ENCODE measurements at places on chromosomes 7 and 10.
A peak's percentile ranks its signal among the peaks of the same experiment; 100 is the strongest.

DNA sequence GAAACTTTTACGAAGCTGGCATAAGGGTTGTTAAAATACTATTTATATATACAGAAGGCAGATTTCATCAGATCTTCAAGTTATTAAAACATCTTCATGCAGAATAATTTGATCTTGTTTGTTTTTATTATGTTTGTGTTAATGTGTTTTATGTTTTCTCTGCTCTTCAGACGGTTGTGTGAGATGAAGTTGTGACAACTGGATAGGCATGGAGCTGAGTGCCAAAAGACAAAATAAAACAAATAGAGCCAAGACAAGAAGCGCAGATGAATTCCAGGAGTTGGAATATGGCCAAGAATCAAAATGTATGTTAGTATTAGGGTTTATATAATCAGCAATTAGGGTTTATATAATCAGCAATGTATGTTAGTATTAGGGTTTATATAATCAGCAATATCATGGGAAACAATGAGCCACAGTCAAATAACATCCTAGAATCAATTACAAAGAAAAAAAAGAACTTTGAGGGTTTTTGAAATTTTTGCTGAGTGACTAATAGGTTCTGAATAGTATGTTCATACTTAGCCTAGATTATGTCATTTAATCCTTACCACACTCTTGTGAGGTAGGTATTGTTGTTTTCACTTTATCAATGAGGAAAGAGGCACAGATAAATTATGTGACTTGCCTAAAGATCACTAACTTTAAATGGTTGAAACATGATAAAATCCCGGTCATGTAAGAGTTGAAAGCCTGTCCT is 488.0 kb upstream of the STEAP1 start:
- DNase-seq: no peak

DNA sequence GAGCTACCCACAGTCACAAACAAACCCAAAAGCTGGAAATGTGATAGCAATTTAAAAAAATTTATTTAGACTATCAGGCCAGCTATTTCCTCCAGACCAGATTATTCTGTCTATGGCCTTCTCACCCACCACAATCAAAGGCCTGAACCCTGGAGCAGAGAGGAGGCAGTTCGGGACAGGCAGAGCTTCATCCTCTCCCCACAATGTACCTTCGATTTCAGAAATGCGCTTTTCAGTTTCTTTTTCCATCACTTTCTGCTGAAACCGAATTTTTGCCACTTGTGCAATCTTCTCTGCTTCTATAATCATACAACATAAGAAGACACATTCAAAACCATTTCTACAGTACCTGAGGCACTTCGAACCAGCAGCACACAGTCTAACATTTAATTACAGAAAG is 29.9 kb downstream of the ERLIN1 start:
- no peak for DNase-seq

DNA sequence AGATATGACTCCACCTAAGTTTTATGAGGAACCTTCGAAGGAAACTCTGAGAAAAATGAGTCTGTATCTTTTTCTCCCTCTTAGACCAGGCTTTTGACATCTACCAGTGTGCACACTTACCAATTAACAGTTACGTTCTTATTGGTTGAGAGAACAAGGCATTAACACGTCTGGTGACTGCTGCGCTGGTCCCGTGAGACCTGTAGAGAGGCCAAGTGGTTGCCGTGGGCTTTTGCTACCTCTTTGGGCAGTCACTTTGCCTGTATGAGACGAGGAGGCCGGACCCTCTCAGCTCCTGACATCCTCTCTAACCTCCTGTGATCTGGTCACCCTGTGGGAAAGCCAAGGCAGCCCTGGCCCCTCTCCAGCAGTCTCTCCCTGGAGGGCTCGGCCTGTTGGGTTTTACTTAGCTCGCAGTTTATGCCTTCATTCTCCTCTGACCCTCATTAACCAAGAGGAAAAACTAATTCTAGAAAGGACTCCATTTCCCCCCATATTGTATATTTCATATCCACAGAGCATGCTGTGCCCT is 513.9 kb upstream of the GALNT17 start:
- peak; percentile 73 for DNase-seq

- DNase-seq: peak; percentile 26
Observed at GRCh38 chr10:74330646-74331045, 179.6 kb downstream of the ADK start.

GRCh38 chr7:18408461-18408860 is 87.1 kb upstream of the HDAC9 start:
- DNase-seq: no peak

DNA sequence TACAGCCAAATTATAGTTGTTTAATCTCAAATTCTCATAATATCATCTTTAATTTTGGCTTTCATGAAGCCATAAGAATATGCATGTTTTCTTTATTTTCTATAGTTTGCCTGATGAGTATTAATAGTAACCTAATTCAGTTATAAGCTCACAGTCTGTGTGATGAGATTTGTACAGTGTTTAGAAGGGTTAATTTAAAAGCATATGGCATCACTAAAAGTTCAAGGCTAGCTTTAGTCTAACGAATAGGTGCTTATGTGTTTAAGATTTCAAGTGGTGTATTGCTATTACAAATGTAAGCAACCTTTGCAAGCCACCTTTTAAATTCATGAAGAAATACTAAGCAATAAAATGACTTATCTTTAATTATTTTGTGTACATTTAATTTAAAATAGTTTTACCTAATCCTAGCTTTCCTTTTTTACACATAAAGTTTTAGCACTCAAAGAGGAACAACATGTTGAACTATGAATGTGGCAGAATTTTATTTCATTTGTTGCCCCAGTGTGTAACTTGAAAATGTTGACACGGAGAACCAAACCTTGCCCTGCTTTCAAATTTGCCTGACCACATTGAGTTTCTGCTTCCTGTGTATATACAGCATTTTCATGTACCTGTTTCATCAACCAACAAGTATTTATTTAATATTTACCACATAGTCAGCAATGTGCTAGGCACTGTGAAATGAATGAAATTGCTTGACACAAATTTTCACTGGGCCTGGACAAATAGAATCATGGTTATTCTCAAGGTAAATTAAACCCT is 41.5 kb downstream of the TET1 start:
- DNase-seq: no peak

DNA sequence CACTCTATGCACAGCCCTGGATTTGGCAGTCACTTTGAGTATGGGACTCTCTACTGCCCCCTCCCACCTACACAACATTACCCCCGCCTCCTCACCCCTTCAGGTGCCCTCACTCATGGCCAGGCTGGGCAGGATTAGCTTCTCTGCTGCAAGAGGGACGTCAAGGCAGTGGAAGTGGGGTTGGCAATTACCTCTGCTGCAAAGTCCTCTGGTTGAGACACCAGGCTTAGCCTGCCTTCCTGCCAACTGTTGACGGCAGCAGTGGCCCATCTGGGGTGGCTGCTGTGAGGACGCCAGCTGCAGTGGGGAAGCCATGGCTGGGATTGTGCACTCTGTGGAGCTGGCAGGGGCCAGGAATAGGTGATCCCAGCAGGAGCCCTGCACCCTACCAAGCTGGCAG is 26.7 kb downstream of the SVIL start:
- peak; percentile 43 for DNase-seq

GRCh38 chr7:47233996-47234395 is 347.9 kb downstream of the TNS3 start:
- DNase-seq: no peak

- no peak for DNase-seq
Observed at GRCh38 chr7:140656548-140657515, 15.9 kb upstream of the ADCK2 start.

- no peak for DNase-seq
Observed at GRCh38 chr7:10571759-10572158, 401.9 kb upstream of the PHF14 start.

- no peak for DNase-seq
Observed at GRCh38 chr7:134452419-134452838, 6.5 kb downstream of the AKR1B1 start.

- no peak for DNase-seq
Observed at GRCh38 chr10:42989481-42989921, 87.4 kb upstream of the RET start.

DNA sequence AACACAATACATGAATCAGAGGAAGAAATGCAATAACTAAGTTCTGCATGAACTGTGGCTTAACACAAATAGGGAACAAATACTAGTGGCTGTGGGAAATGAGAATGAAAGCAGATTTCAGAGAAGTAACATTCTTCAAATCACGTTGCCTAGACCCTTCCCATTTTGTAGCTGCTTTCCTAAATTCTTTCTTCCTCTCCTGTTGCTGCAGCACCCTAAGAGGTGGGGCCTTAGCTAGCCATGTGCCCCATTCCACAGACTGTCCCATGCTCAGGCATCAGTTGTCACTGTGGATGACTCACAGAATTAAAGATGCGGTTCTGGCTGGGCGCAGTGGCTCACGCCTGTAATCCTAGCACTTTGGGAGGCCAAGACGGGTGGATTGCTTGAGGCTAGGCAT is 704.7 kb upstream of the C7orf33 start:
- DNase-seq: no peak

DNA sequence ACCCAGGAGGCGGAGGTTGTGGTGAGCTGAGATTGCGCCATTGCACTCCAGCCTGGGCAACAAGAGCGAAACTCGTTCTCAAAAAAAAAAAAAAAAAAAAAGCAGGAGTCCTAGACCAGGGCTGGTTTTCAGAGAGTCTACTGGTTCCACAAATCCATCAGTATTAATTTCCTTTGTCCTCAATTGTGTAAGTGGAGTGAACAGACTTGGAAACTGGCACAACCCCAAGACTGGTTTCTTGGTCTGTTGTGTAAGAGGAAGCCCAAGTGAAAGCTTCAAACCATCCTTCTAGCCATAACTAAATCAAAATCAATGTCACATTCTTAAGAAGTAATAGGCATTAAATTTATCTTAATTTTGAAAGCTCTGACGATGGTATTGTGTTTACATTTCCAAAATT is 213.6 kb downstream of the DGKI start:
- DNase-seq: no peak

DNA sequence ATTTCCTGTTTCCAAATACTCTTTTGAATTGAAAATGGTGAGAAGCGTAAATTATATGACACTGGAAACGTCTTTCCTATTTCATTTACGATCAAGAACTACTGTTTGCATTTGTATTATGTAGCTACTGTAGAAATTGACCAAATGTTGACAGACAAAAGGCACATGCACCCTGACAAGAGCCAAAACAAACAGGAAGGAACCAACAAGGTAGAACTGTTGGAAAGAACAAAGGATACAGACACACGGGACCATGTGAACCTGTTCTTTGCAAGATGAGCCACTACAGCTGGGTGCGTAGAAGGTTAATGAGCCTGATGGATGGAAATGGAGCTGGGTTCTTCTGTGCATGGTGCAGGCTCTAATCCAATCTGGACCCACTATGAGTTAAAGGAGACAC is 48.4 kb upstream of the FZD8 start:
- no peak for DNase-seq

- DNase-seq: no peak
Observed at GRCh38 chr7:2441430-2442058, 34.7 kb downstream of the GRIFIN start.

- DNase-seq: no peak
Observed at GRCh38 chr7:66539902-66540375, 88.7 kb upstream of the KCTD7 start.

- no peak for DNase-seq
Observed at GRCh38 chr7:95972523-95972922, 200.2 kb downstream of the DYNC1I1 start.

DNA sequence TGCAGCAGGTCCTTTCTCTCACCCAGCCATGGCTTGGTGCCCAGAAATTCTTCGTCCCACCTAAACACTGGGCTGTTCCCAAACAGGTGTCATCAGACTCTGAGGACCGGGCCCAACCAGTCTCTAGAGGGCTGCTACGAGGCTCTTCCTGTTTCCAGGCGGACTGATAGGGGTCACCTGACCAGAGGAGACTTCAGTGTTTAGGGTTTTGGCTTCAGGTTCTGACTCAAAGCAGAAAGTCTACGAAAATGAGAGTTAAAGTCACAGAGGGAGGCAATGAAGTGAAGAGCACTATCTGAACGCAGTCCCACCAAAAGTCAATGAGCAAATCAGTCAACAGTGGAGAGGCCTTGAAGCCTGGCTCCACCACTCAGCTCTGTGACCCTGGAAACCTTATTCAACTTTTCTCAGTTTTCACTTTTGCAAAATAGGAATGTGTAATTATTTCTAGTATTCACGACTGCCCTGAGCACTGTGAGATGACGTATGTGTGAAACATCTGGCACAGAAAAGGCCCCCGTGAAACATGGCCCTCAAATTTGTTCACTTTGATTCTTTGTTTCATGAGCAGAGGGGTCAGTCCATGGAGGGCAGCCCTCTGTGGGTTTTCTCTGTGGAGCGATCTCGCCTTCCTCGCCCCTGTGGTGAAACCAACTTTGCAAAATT is 189.9 kb upstream of the PDE1C start:
- DNase-seq: peak; percentile 40

GRCh38 chr10:132600416-132600815 is 62.8 kb downstream of the INPP5A start:
- no peak for DNase-seq

GRCh38 chr10:59358576-59358975 is 3.8 kb downstream of the FAM13C start:
- DNase-seq: no peak

DNA sequence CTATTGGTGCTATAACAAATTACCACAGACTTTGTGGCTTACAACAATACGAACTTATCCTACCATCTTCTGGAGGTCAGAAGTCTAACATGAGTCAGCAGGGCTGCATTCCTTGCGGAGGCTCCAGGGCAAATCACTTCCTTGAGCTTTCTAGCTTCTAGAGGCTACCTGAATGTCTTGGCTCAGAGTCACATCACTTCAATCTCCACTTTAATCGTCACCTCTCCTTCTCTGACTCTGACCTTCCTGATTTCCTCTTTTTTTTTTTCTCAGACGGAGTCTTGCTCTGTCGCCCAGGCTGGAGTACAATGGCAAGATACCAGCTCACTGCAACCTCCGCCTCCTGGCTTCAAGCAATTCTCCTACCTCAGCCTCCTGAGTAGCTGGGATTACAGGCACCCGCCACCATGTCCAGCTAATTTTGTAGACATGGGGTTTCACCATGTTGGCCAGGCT is 44.6 kb upstream of the ANAPC16 start:
- DNase-seq: no peak

DNA sequence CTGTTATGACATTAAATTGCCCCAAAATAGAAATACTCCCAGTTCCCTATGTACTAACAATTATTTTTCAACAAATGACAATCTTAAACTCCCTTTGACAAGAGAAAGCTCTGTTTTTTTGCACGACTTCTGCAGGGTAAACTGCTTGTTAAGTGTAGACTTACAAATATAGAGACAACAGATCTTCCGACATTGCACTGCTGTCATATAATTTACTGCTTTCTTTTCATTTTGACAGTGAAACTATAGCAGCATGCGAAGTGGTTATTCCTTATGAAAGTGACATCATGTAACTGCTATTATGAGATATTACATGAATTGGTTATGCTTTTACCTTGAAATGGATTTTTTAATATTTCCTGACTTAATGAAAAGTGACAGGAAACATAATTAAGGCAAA is 659.9 kb downstream of the SDK1 start:
- no peak for DNase-seq

Data from right cardiac atrium (tissue), 5 donors.